Colonic mucosa (tissue), 4 donors: ENCODE measurements at places on chromosomes 5 and 9. TPM values are rescaled to one million over a fixed set of nuclear protein-coding genes. Genes with fewer than 3 reads are reported as not detected.

DNA sequence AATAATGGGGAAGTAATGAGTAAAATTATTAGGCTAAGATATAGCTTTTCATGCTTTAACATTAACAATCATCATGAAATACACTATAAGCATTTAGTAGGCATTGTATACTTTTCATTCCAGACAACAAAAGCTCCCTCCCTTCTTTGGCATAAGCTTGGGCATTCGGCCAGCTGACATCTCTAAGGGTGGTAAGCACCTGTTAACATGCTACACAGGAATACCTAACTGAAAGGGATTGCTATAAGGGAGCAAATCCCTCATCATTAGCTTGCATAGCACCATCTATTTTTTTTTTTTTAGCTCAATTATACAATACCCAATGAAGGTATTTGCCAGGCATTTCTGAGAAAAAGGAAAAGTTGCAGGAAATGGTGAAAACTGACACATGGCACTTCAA lies 16.6 kb downstream of the STRBP start:
- peak overlapping the region; percentile 13 for H3K27ac ChIP-seq
- no peaks in the 10 kb centered on the region for H3K36me3 ChIP-seq
- DNase-seq: peak; percentile 33
- no peaks in the 10 kb centered on the region for H3K27me3 ChIP-seq
- H3K4me1 ChIP-seq: peaks cover 3% of the 10 kb centered on the region
- H3K4me3 ChIP-seq: no peak overlapping the region

DNA sequence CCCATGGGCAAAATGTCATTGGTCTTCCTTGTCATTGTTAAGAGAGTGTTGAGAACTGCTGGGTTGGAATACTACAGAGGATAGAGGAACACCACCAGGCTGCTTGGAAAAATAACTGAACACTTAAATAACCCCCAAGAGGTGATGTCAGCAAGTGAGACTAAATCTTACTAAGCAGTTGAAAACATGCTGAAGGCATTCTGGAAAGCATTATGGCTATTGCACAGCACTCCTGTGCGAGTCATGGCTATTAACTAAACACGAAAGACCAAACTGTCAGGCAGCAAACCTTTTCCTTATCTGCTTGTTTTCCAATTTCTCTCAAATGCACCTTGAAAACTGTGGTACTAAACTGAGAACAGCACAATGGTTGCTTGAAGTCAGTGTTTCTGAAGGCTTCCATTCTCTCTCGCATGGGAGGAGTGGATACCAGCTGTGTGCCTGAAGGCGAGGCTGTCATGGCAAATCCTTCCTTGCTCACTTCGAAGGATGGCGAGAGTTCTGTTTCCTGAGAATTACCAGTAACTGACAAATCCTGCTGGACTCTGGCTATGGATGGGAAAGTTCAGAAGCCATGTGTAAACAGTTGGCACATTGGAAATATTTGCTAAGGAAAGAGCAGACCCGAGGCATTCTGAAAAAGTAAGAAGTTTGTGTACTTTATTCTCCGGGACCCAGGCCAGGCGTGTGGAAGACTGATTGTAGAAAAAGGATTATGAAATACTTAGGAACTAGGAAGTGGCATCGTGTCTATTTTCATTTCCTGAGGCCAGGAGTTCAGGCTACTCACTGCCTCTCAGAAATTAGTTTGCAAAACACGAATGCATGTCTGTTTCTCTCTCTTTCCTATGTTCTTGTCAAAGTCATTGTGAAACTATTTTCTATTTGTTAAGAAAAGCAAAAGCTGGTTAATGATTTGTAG lies 182.1 kb downstream of the DMRT2 start:
- H3K36me3 ChIP-seq: no peaks in the 10 kb centered on the region
- no peak overlapping the region for H3K4me3 ChIP-seq
- no peaks in the 10 kb centered on the region for H3K27me3 ChIP-seq
- no peaks in the 10 kb centered on the region for H3K4me1 ChIP-seq
- peak; percentile 68 for DNase-seq

DNA sequence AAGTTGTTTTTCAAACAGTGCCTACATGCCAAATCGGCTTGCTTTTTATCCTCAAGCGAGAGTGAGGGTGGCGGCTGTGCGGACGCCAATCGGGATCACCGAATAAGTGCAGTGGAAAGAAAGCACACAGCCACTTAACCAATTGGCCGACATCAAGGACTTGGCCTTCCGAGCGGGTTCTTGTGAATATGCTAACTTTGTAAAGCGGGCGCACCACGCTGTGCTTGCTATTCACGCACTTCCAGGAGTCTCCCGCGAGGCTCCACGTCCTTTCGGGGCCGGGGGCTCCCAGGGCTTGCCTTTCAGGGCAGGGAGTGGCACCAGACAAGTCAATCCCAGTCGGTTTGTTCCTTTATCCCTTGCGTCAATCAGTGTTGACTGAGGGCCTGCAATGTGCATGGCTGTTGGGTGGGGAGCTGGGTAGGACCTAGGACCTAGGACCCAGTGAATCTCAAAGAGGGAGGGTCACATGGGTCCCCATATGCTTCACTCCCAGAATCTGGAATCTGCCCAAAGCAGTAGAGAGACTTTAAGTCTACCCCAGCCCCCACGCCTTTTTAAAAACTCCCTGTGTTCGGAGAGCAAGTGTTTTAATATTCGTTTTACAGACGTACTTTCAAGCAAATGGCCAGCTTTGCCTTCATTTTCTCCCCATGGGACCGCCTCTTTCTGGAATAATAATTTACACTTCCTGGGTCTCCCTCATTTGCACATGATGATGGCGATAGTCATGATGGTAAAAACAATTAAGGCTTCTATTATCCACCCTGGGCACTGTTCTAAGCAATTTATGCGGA lies 2.0 kb upstream of the GCNT4 start:
- H3K4me3 ChIP-seq: peak overlapping the region; percentile 82
- DNase-seq: peak; percentile 36
- H3K36me3 ChIP-seq: no peaks in the 10 kb centered on the region
- H3K27me3 ChIP-seq: peaks cover 7% of the 10 kb centered on the region
- peaks cover 8% of the 10 kb centered on the region for H3K4me1 ChIP-seq

- H3K36me3 ChIP-seq: no peaks in the 10 kb centered on the region
- peak overlapping the region; percentile 10 for H3K4me3 ChIP-seq
- DNase-seq: no peak
- H3K27me3 ChIP-seq: no peaks in the 10 kb centered on the region
- peak overlapping the region; percentile 97 for H3K27ac ChIP-seq
These were observed 1.6 kb downstream of the ANXA2R start for GRCh38 chr5:43038496-43038989.

DNA sequence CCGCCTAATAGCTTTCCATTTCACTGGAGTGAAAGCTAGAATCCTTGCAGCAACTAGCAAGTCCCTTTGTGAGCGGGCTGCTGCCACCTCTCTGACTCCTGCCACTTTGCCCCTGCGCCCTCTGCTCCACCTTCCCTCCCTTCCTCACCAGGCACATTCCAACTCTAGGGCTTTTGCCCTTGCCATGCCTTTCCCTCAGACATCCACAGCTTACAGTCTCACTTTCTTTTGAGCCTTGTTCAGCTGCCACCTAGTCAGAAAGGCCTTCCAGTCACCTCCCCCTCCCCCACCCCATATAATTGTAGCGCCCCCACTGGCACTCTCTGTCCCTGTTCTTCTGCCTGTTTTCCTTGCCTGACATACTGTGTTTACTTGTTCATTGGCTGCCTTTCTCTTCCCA lies 31.0 kb downstream of the CYSTM1 start:
- no peak overlapping the region for H3K27ac ChIP-seq
- H3K4me3 ChIP-seq: no peak overlapping the region
- no peaks in the 10 kb centered on the region for H3K4me1 ChIP-seq
- no peak for DNase-seq
- H3K27me3 ChIP-seq: no peaks in the 10 kb centered on the region

DNA sequence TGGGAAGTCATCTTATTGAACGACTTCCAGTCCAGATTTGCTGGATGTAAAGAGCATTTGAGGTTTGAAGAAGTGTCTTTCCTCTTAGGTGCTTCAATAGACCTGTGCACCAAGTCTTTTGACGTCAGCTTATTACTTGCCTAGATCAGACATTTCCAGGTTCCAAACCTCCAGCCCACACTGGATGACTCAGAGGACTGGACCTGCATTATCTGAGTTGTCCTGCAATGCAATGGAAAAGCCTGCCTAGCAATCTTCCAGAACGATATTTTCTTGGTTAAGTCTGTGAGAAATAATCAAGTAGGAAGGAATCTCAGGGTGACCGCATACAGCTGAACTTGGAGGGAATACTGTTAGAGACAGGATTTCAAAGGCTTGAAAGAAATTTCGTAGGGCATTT lies 147.2 kb upstream of the MOCS2 start:
- no peak for DNase-seq
- H3K36me3 ChIP-seq: no peaks in the 10 kb centered on the region
- H3K4me1 ChIP-seq: no peaks in the 10 kb centered on the region
- no peak overlapping the region for H3K27ac ChIP-seq
- H3K27me3 ChIP-seq: no peaks in the 10 kb centered on the region

DNA sequence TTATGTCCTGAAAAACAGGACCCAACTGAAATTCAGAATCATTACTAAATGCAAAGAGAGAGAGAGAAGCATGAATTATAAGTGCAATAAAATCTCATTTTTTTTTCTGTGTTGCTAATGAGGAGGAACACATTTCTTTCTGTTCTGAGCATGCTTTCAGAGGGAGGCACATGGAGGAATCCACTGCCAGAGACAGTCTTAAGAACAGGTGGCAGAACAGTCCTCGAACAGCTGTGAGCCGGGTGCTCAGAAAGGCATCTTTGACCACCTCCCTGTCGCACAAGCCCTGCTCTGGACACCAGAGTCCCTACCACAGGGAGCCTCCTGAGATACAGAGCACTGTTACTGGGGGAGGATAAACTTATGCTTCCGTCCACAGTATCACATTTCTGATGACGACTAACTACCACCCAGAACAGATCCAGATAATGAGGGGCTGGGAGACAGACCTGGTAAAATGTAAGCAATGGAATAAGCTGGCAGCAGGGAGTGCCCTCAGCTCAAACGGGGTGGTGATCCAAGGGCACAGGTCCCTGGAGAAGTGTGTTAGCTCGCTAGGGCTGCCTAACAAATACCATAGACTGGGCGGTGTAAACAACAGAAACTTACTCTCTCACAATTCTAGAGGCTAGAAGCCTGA lies 134.0 kb downstream of the SLC1A3 start:
- H3K27me3 ChIP-seq: no peaks in the 10 kb centered on the region
- H3K4me1 ChIP-seq: peaks cover 3% of the 10 kb centered on the region
- H3K4me3 ChIP-seq: no peak overlapping the region
- no peaks in the 10 kb centered on the region for H3K36me3 ChIP-seq
- DNase-seq: no peak
- H3K27ac ChIP-seq: no peak overlapping the region

DNA sequence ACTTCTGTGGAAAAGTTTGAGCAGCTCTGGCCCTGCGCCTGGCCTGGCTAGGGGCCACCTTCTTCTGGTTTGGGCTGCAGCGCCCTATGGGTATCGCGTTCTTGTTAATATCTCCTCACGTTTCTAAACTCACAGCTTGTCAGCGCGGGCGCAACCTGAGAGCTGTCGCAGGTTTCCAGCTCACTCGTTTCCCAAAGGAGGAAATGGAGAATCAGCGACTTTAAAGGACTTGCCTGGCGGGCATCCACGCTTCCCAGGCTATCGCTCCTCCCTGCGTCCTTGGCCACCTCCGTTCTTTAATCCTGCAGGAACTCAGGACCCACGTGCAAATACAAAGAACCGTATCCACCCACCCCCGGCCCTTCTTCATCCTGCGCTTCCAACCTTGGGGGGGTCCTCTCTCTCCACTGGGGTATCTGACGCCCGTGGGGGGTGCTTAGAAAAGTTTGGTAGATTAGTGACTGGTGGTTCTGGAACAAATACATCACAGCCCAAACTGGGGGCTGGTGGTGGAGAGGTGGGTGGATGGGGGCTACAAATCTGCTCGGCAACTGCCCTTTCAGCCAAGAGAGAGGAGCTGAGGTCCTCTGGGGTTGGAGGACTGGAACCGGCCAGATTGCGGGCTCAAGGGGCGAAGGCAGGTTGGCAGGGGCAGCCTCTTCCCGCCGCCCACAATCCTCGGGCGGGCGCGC lies 578 bp upstream of the PSAT1 start:
- peak overlapping the region; percentile 68 for H3K4me3 ChIP-seq
- H3K27me3 ChIP-seq: no peaks in the 10 kb centered on the region
- H3K4me1 ChIP-seq: peaks cover 19% of the 10 kb centered on the region
- H3K27ac ChIP-seq: no peak overlapping the region

GRCh38 chr5:124980163-124980941 lies 233.9 kb upstream of the ZNF608 start:
- H3K27me3 ChIP-seq: no peaks in the 10 kb centered on the region
- H3K4me1 ChIP-seq: no peaks in the 10 kb centered on the region
- H3K4me3 ChIP-seq: no peak overlapping the region
- H3K36me3 ChIP-seq: no peaks in the 10 kb centered on the region
- DNase-seq: no peak
- H3K27ac ChIP-seq: no peak overlapping the region

- no peaks in the 10 kb centered on the region for H3K36me3 ChIP-seq
- H3K27ac ChIP-seq: no peak overlapping the region
- H3K4me3 ChIP-seq: no peak overlapping the region
These were observed 1019.0 kb downstream of the CDH18 start for GRCh38 chr5:18968966-18969365.

- peak; percentile 47 for DNase-seq
- no peak overlapping the region for H3K27ac ChIP-seq
- H3K4me1 ChIP-seq: no peaks in the 10 kb centered on the region
- H3K27me3 ChIP-seq: no peaks in the 10 kb centered on the region
These were observed 7.2 kb upstream of the RNF38 start for GRCh38 chr9:36407122-36407723.

DNA sequence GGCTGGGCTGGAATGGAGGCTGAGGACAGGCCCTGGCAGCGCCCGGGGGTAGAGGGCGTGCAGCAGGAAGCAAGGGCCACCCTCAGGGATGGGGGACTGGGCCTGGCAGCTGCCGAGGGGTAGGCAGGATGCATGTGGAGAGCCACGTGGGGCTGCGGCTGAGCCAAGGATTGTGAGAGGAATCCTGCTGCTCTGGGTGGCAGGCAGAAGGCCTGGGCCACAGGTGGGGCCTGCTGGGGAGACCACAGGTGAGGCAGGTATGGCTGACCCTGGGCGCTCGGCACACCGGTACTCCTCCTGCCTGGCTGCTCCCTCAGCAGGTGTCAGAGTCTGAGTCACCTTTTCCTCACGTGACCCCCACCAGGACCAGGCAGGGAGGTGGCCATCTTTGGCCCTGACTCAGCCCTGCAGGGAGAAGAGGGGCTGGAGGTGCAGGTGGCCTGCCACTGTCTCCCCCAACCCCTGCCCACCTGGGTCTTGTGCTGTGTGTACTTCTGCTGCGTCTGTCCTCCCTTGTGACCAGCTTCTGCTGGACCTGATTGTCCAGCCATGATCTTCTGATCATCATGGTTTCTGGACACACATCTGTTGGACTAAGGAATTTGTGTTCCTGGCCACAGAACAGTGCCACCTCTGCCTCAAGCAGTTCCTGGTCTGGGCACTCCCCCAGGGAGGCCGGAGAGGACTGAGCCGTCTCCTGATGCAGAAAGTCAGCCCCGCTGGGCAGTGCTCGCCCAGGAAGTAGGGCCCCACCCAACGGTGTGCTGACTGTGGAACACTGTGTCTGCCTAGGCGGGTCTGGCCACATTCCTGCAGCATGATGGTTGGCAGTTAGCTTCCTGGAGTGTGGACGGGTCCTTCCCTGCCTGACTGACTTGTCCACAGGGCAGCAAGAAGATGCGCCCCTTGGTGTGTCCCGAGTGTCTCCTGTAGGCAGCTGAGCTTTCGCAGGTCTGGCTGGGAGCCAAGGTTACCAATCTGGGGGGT lies 6.4 kb downstream of the ARRDC1 start:
- H3K27ac ChIP-seq: peak overlapping the region; percentile 93
- peaks cover 29% of the 10 kb centered on the region for H3K4me1 ChIP-seq
- H3K4me3 ChIP-seq: peak overlapping the region; percentile 13

NOXA1 gene
- total RNA-seq: 29.3 TPM

CARTPT gene
- total RNA-seq: 0.67 TPM

PDE6A gene
- 1.5 TPM for total RNA-seq

EPB41L4B gene
- 87.3 TPM for total RNA-seq

MFAP3 gene
- 20.0 TPM for total RNA-seq

PLCXD3 gene
- total RNA-seq: 0.80 TPM

ORM2 gene
- total RNA-seq: not detected
